ENCODE measurements at places on chromosomes 16 and 17.

- no peak for DNase-seq
Observed at GRCh38 chr17:64384253-64385186, 6.1 kb downstream of the PECAM1 start.

DNA sequence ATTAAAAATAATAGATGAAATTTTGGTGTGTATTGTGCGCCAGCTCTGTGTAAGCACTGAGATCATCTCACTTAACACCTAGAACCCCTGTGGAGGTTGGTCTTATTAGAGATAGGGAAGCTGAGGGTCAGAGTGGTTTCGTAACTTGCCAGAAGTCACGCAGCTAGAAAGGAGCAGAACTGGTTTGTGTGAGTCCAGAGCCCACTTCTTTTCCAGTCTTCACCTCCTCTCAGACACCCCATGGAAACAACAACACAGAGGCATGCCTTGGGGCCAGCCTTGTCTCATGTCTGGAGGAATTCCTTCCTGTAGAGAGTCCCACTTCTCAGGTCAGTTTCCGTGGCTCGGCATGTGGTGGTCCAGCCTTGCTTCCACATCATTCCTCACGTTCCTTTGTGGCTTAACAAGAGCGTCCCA, 16.5 kb downstream of the YPEL2 start:
- no peak for DNase-seq

GRCh38 chr17:62653826-62654761, 26.6 kb downstream of the MRC2 start:
- no peak for DNase-seq

GRCh38 chr17:28974451-28974850, 23.1 kb upstream of the PHF12 start:
- no peak for DNase-seq

DNA sequence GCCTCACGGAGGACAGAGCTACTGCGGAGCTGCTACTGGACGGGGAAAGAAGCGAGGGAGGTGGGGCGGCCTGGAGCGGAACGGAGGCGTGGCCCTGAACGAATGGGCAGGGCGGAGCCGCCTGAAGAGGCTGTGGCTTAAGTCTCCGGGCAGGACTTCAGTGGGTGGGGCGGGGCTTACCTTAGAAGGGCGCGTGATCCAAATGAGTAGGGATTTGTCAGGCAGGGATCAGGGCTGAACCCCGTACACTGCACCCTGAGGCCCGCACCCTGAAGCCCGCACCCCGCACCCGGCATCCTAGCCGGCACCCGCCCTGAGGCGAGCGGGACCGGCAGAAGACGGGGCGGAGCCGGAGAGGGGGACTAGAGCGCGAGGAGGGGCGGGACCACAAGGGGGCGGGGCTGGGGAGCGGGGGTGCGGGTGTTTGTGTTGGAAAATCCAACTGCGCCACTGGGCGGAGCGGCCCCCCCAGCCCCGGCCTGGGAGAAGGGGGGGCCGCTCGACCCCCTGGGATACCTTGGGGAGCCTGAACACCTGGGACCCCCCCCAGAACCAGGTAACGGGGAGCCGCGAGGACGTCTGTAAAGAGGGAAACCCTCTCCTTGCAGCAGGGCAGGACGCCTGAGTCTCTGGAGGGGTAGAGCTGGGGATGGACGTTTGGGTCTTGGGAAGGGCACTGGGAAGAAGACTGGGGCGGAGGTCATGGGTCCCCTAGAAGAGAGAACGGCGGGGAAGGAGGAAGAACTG, at the start of gene KDM6B:
TSS of gene KDM6B (plus strand) at position 423 of the 747 bp plus-strand sequence. CDS start 11,338 bp downstream, outside the sequence.
- DNase-seq = peak; percentile 73

- DNase-seq = no peak
Observed at GRCh38 chr16:27217256-27217655, 13.9 kb downstream of the KDM8 start.

- DNase-seq = no peak
Observed at GRCh38 chr16:7550096-7550495, 217.5 kb downstream of the RBFOX1 start.

DNA sequence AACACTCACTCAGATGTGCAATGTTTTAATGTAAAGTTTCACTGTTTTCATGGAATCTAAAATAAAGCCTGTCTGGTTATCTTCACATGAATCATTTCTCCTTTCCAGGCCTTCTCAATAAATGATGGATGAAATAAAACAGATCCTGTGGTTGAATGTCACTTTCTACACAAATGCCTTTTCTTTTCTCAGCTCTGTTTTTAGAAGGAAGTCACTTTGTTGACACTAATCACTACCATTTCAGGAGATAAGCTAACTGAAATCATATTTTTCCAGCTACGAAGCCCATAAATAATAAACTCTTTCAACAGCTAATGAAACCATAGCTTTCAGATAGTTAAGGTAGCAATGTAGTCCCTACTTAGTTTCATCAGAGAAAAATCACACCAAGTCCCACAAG, 17.9 kb downstream of the NME2 start:
- no peak for DNase-seq

GRCh38 chr16:57186872-57187854, 1.0 kb downstream of the RSPRY1 start:
- DNase-seq = no peak

DNA sequence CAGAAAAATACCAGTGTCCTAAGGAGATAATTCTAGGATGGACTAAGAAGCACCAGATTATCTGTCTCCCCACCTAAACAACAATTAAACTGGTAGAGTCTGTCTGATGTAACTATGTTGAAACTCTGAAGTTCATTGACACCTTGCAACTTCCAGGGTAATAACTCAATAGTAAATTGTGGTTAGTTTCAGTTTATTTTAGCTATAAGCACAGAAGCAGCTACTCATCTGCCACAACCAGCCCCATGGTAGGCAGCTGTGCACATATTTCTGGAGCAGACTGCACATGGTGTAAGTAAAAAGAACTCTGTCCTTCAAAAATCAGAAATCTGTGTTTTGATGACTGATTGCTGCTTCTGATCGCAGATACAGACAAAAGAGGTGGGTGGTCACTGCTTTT, 852.1 kb downstream of the CDH11 start:
- no peak for DNase-seq

DNA sequence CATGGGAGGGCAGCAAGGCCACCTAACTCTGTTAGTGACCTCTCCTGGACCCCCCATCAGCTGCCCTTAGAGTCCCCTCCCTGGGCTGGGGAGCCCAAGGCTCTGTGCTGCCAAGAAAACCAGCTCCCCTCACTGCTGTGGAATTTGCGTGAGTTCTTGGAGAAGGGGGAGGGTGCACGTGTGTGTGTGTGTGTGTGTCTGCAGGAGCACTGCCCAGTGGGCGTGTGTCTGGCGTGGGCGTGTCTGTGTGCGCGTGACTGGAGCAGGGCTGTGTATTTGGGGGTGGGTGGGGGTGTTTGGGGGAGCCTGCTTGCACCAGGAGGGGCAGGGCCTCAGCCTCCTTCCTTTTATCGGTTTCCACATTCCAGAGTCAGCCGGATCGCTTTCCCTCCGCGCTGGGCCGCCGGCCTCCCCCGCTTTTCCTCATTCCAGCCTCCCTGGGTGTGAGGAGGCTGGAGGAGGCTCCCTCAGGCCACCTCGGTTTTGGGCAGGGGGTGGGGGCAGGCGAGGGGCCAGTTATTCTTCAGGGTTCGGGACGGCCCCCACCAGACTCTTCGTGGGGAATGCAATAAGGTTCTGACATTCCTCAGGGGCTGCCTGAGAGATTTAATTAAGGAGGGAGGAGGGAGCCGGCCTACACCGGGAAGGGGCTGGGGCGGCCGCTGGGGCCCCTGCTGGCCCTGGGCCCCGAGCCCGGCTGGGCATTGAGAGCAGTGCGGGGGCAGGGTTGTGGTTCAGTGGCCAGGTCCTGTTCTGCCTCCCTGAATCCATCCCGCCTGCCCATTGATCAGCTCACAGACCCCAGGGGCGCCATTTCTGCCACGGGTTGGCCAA, 2.5 kb downstream of the VASN start:
- DNase-seq = no peak

- no peak for DNase-seq
Observed at GRCh38 chr17:79794659-79795511, 2.0 kb downstream of the CBX8 start.

- no peak for DNase-seq
Observed at GRCh38 chr16:1326391-1326790, 7.1 kb upstream of the BAIAP3 start.
